Stimulated activated CD8-positive, alpha-beta memory T cell treated with anti-CD3 and anti-CD28 coated beads, Interleukin-15, amount 100 ng/mL, for 24 hours (primary cell): ENCODE measurements at places on chromosomes 4 and X.

DNA sequence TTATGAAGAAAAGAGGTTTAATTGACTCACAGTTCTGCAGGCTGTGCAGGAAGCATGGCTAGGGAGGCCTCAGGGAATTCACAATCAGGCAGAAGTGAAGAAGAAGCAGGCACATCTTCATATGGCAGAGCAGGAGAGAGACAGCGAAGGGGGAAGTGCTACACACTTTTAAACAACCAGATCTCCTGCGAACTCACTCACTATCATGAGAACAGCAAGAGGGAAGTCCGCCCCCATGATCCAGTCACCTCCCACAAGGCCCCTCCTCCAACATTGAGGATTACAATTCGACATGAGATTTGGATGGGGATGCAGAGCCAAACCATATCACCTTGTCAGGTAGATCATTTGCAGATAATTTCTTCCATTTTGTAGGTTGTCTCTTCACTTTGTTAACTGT lies 555.5 kb upstream of the MAGEB2 start:
- no peak for DNase-seq

GRCh38 chr4:11165052-11165451 lies 263.6 kb downstream of the HS3ST1 start:
- DNase-seq = no peak

GRCh38 chrX:122517786-122518185 lies 666.3 kb upstream of the GRIA3 start:
- DNase-seq = no peak

- DNase-seq = no peak
Observed at GRCh38 chr4:159238631-159239030, 135.8 kb downstream of the RAPGEF2 start.

DNA sequence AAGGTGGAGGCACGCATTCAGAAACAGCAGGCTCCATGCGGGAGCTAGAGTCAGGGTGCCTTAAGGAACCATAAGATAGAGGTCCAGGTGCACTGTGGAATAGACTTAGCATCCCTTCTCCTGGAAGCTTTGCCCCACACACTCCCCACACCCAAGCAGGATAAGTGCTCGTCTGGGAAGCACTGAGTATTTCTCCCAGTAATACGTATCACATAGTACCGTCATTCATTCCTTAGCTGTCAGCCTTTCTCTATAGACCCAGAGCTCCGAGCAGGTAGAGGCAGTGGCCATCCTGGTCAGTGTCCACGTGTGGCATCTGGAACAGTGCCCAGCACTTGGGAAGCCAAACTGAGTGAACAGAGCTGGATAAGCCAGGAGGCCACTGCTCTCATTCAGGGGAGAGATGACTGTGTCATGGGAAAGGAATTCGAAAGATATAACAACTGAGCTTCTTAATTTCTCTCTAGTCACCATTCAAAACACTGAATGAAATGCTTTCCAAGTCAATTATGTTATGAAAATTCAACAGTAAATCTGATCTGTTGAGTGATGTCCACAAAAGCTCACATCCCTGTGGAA lies 9.9 kb downstream of the APBB2 start:
- no peak for DNase-seq

DNA sequence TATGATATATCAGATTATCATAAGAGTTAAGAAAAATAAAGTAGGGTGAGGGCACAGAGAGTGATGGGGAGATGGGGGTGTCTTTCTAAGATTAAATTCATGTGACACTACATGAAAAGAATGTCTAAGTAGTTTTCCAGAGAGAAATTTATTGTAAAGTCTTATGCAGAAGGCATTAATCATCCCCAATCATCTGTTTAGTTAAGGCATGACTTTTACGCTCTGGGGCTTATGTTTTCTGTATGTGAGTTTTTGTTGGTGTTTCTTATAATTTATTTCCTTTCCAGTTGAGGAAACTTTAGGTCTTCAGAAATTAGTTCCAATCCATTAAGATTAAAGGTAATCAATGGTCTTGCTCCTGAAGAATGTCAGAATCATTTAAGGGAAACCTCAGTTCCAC lies 383.0 kb upstream of the GALNT7 start:
- DNase-seq = no peak

DNA sequence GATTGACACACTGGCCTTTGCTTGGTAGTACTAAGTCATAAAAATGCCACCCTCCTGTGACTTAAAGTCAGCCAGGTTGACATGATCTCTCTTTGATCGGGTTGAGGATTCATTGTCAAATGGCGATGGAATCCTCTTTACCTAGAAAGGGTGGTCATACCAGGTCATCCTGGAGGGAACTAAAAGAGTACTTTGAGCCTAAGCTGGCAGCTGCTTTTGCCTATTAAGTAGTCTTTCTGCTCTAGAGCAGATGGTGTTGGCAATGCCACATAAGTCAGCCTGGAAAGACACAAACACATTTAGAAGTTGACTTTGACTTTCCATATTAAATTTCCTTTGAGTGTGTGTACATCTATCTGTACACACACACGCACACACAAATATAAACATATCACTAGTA lies 39.2 kb upstream of the C4orf54 start:
- no peak for DNase-seq

DNA sequence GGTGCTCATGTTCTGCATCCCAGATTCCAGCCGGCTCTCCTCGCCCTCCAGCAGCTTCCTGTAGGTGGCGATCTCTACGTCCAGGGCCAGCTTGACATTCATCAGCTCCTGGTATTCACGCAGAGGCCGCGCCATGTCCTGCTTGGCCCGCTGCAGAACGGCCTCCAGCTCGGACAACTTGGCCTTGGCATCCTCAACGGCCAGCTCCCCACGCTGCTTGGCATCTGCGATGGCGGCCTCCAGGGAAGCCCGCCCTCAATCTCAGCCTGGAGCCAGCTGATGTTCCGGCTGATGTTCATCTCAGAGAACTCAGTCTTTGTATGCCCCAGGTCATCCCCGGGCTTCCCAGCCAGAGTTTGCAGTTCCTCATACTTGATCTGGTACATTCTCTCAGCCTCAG lies 431.8 kb upstream of the DIPK2B start:
- no peak for DNase-seq

- DNase-seq = no peak
Observed at GRCh38 chr4:126061655-126062054, 746.9 kb downstream of the FAT4 start.
